ENCODE measurements at places on chromosomes 12 and 14.
A peak's percentile ranks its signal among the peaks of the same experiment; 100 is the strongest.

GRCh38 chr12:50862316-50862715 lies 19.6 kb downstream of the TMPRSS12 start:
- DNase-seq, result no peak

- no peak for DNase-seq
Observed at GRCh38 chr12:121968876-121969275, 50.5 kb downstream of the CFAP251 start.

GRCh38 chr14:30826070-30826469 lies 48.3 kb upstream of the COCH start:
- no peak for DNase-seq

GRCh38 chr14:85391892-85392291 lies 138.1 kb upstream of the FLRT2 start:
- DNase-seq, result no peak

- DNase-seq, result no peak
Observed at GRCh38 chr12:102439426-102440405, 40.6 kb downstream of the IGF1 start.

- no peak for DNase-seq
Observed at GRCh38 chr14:70881549-70882177, 25.6 kb upstream of the PCNX1 start.

DNA sequence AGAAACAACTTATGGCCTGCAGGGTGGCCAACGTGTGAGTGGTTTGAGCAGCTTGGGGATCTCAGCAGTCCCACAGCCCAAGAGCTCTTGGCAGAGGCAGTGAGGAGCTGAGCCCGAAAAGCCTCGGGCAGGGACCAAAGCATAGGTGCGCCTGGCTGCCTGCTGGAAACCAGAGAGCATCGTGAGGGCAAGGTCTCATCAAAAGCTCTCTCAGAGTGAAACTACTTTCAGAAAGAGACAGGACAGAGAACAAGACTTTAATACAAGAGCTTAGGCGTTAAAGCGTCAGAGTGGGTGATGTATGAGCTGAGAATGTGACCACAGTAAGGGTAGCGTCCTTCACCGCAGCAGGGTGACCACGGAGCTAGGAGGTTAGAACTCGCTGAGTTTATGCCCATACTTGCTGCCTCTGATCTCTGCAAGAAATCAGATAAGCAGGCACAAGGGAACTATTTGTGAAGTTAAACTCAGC lies 30.8 kb downstream of the LGMN start:
- no peak for DNase-seq

DNA sequence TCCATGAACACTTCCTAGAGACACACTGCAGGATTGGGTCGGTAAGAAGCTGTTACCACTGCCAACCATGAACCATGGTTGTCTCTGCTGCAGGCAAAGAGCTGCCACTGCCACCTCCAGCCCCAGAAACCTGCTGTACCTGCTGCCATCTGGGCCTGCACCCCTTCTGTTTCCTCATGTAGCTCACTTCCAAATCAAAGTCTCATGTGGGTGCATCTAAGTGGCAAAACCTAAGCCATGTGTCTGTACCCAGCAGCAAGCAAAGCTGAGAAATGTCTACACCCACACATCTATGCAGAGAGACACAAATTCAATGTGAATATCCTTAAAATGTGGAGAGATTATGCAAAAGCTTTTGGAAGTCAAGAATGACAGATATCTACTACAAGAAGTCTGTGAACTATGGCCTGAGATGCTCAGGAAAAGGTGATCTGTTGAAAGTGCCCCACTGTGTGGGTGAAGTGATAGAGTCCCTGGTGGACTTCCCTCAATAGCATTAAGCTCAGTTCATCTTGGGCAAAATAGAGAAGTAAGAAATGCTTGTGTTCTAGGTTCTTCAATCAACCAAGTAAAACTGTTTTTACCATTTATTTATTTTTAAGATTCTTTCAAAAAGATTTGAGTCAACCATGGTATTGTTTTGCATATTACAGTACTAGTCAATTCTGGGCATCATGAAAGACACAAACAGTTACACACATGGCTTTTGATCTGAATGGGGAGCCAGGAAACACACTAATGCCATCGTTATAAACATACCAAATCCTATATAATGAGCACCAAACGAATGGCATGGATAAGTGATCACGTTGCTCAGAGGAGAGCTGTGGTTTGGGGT lies 64.4 kb downstream of the FOS start:
- no peak for DNase-seq

- DNase-seq, result no peak
Observed at GRCh38 chr12:122067548-122067947, 11.0 kb upstream of the MLXIP start.

DNA sequence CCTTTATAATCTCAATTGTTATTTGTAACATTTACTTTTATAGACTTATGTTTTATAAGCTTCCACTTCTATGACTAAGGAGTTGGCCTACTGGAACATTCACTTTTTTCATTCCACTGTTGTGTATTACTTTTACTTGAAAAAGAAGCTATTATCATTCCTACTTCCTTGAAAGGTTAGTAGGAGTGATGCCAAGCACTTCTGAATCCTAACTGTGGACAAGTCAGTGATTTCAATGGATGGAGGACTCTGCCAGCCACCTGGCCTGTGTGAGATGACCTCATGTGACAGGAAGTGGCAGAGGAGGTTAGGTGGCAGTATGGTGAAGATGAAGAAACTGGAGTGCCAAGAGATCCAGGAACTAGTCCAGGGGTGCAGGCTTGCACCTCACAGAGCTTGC lies 46.0 kb downstream of the TECPR2 start:
- DNase-seq, result no peak

DNA sequence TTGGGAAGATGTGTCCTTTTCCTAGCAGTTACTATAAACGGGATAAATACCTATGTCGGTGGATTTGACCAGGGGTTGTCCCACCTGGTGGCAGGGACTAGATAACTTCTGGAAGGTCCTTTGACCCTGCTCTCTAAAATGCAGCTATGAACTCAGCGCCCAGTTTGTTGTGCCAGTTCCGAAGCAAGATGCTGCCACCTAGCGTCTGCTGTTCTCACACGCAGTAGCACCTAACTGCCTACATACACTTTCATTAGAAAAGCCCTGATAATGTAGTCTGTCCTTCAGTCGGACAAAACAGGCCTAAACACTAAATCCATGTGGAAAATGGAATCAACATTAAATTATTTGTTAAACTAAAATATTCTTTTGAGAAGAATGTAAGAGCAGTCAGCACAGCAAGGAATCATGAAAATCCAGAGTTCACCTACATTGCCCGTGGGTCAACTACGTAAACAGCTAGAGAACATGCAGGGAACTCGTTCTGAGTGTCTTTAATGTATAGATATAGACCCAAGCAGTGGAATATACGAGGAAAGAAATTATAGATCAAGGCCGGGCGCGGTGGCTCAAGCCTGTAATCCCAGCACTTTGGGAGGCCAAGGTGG lies 51.1 kb upstream of the CRACR2A start:
- peak; percentile 18 for DNase-seq

Measured in NCI-H1930 (cell line).